Activated naive CD8-positive, alpha-beta T cell treated with anti-CD3 and anti-CD28 coated beads, Interleukin-2, amount 10 ng/mL, durations not matched to agents 7 days and 5 days (primary cell): ENCODE measurements at places on chromosomes 3 and 15. TPM values are rescaled to one million over a fixed set of nuclear protein-coding genes. Genes with fewer than 3 reads are reported as not detected.

TTLL13 gene
- 0.47 TPM for total RNA-seq

RASL12 gene
- total RNA-seq = not detected

NCK1 gene
- 37.2 TPM for total RNA-seq

- DNase-seq = no peak
These were observed 166.7 kb upstream of the PRICKLE2 start for GRCh38 chr3:64392001-64392400.

DNA sequence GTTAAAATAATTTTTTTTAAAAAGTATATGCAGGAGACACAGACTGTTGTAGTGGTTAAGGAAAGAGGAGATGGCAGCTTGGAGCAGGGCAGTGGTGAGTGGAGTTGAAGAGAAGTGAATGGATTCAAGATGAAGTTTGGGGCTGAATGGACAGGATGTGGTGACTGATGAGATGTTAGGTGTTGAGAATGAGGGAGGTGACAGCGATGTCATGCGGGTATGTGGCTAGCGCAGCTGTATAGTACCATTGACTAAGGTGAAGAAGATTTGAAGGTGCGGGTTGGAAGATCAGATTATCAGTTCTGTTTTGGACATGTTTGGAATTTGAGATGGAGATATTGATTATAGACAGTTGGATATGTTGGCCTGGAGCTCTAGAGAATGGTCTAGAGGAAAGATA, 20.1 kb downstream of the FBXO22 start:
- DNase-seq = no peak

GRCh38 chr3:113600418-113601182, 68.2 kb downstream of the SIDT1 start:
- DNase-seq = no peak
